ENCODE measurements at places on chromosomes 6 and 20. TPM values are rescaled to one million over a fixed set of nuclear protein-coding genes. Genes with fewer than 3 reads are reported as not detected.

Gene CEBPB
- total RNA-seq: 434 TPM

Gene TIAM2
- total RNA-seq: 5.9 TPM

Gene ESR1
- total RNA-seq: 6.3 TPM

Gene SLC17A4
- 0.10 TPM for total RNA-seq

Gene IMPG1
- not detected for total RNA-seq

Gene TASP1
- total RNA-seq: 10.9 TPM

Data from mesenteric fat pad (tissue), 1 donor.